A673 (cell line): ENCODE measurements at places on chromosomes 13 and 19. TPM values are rescaled to one million over a fixed set of nuclear protein-coding genes. Genes with fewer than 3 reads are reported as not detected.

DNA sequence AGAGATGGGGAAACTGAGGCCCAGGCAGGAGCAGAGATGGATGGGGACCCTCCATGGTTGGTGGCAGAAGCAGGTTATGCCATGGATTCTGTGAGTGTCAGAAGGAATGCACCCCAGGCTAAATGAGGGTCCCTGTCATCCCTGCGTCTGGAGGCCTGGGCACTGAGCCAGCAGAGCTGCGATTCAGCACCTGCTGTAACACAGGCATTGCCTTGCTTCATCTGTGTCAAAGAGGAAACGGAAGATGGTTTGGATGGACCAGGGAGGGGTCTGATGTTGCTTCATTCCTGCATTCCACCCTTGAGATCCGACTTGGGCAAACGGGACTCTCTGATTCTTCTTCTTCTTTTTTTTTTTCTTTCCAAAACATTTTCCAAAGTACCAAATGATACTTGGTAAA is 1.2 kb downstream of the C5AR1 start:
- peak; percentile 45 for DNase-seq

DNA sequence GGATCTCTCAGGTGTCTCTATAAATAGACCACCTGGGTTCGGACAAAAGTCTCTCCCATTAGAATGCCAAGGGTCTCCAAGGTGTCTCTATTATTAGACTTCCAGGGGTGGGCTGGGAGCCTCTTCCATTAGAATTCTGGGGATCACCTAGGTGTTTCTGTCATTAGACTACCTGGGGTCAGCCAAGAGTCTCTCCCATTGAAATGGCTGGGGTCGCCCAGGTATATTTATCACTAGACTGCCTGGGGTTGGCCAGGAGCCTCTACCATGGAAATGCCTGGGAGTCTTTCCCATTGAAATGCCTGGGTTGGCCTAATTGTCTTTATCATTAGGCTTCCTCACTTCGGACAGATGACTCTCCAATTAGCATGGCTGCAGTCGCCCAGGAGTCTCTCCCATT is 1565.5 kb downstream of the UQCRFS1 start:
- no peak for DNase-seq

GRCh38 chr13:49620170-49620621 is 8.1 kb upstream of the ARL11 start:
- no peak for DNase-seq

The CYP2A7 gene
- not detected in 2 replicates for total RNA-seq

- no peak for DNase-seq
Measured at GRCh38 chr13:40141859-40142555, 486.5 kb downstream of the COG6 start.

GRCh38 chr13:44917589-44918325 is 71.5 kb downstream of the NUFIP1 start:
- peak; percentile 97 for DNase-seq

The AMER2 gene
- total RNA-seq, result 49.7 and 70.6 TPM in 2 replicates

GRCh38 chr19:37484406-37485168 is 15.4 kb downstream of the ZNF570 start:
- no peak for DNase-seq

The VSTM2B gene
- total RNA-seq, result not detected in 2 replicates

The ANGPTL8 gene
- not detected in 2 replicates for total RNA-seq

GRCh38 chr13:21395953-21396352 is 63.1 kb downstream of the ZDHHC20 start:
- DNase-seq, result no peak

DNA sequence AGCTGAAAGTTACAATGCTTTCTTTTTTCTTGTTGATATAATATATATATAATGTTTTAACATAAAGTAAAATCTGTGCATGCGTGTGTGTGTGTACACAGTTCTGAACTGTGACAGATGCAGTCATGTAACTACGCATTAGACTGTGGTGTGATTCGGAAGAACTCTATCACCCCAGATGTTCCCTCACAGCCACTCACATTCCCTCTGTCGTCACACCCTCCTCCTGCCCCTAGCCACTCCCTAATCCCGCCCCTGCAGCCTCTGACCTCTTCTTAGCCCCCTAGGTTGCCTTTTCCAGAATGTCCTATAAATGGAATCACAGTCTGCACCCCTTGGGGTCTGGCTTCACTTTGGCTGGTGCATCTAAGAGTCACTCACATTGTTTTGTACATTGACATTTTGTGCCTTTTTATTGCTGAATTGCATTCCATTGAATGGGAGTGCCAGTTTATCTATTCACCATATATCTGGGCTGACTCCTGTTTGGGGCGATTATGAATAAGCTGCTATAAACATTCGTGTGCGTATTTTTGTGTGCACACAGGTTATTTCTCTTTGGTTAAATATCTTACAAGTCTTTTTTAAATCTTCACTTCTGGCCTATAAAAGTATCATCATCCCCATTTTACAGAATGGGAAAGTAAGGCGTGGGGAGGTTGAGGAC is 20.4 kb downstream of the DHRS12 start:
- no peak for DNase-seq

DNA sequence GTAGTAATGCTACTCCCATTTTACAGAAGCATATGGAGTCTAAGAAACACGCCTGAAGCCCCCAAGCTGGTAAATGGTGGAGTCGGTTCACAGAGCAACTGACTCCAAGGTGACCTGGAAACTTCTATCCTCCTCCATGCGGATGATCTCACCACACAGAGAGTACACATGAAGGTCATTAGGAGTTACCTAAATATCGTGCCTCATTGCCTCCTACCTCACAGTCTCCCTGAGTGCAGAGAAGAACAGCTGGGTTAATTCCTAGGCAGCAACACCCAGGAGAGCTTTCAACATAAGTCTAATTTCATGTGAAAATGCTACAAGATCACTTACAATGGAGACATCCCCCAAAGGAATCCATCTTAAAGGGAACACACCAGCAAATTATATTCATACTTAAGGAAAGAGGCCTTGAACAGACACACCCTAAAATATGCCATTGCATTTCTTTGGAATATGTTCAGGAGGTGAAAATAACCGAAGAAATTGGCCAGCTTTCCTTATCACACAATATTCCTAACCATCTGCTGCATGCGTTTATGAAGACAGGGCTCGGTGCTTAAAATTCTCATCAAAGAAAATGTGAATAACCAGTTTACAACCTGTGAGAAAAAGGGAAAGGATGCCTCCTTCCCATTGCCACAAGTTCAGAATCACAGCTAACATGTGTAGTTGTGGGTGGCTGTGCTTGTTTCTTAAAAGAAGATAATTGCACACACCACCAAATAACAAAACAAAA is 203.6 kb upstream of the NBEA start:
- no peak for DNase-seq

The LRRC8E gene
- 0.77 and 0.79 TPM in 2 replicates for total RNA-seq
